ENCODE measurements at places on chromosomes 6 and 20. TPM values are rescaled to one million over a fixed set of nuclear protein-coding genes. Genes with fewer than 3 reads are reported as not detected.

DNA sequence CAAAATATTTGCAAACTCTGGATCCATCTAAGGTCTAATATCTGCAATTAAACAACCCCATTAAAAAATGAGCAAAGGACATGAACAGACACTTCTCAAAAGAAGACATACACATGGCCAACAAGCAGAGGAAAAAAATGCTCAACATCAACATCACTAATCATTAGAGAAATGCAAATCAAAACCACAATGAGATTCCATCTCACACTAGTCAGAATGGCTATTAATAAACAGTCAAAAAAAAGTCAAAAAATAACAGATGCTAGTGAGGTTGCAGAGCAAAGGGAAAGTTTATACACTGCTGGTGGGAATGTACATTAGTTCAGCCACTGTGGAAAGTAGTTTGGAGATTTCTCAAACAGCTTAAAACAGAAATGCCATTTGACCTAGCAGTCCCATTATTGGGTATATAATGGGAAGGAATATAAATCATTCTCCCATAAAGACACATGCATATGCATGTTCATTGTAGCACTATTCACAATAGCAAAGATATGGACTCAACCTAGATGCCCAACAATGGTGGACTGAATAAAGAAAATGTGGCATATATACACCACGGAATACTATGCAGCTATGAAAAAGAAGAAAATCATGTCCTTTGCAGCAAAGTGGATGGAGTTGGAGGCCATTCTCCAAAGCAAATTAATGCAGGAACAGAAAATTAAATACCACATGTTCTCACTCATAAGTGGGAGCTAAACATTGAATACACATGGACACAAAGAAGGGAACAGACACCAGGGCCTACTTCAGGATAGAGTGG, 9.1 kb downstream of the ZNFX1 start:
- peaks cover 56% of the 10 kb centered on the region for H3K36me3 ChIP-seq
- no peak for DNase-seq
- H3K4me1 ChIP-seq, result peaks cover 7% of the 10 kb centered on the region
- H3K27me3 ChIP-seq, result no peaks in the 10 kb centered on the region
- no peak overlapping the region for H3K4me3 ChIP-seq

- H3K4me1 ChIP-seq, result peaks cover 6% of the 10 kb centered on the region
- peaks cover 14% of the 10 kb centered on the region for H3K36me3 ChIP-seq
- no peak overlapping the region for H3K4me3 ChIP-seq
- H3K27me3 ChIP-seq, result no peaks in the 10 kb centered on the region
Observed at GRCh38 chr20:24987244-24987643, 5.3 kb downstream of the APMAP start.

DNA sequence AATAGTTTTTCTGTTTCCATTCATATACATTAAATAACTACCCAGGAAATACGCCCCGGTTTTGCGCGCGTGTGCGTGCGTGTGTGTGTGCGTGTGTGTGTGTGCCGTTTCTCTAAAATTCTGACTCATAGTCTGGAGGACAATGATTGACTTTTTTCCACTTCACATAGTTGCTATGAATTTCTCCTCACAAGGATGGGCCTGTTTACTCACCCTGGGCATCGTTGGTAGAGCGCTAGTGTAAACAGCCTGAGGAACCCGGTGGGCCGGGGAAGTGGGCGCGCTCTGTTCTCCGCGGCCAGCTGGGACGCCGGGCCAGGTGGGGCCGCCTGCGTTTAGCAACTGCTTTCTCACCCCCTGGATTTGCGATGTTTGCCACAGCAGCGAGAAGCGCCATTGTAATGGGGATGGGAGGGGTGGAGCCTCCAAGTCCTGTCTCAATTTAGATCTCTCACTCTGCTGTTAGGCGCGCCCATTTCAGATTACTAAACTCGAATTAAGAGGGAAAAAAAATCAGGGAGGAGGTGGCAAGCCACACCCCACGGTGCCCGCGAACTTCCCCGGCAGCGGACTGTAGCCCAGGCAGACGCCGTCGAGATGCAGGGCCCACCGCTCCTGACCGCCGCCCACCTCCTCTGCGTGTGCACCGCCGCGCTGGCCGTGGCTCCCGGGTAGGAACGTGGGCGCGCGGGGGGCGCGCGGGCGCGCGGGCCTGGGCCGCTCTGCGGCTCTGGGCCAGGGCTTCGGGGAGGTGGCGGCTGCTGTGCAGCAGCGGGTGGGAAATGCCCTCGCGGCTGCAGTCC, at the start of gene CD109:
TSS of gene CD109 (plus strand) at position 585 of the 803 bp plus-strand sequence. CDS start at position 598, 13 bp downstream.
- peaks cover 23% of the 10 kb centered on the region for H3K27me3 ChIP-seq
- no peaks in the 10 kb centered on the region for H3K4me1 ChIP-seq
- peak; percentile 61 for DNase-seq
- H3K4me3 ChIP-seq, result peak within 1 kb of the TSS; percentile 55
- no peaks in the 10 kb centered on the region for H3K36me3 ChIP-seq

GRCh38 chr20:6783752-6784151, 16.3 kb downstream of the BMP2 start:
- no peaks in the 10 kb centered on the region for H3K27me3 ChIP-seq
- H3K4me3 ChIP-seq, result no peak overlapping the region
- H3K4me1 ChIP-seq, result no peaks in the 10 kb centered on the region
- no peak for DNase-seq
- H3K36me3 ChIP-seq, result peaks cover 8% of the 10 kb centered on the region

ADGRF1 gene
- 1.2 TPM for polyA plus RNA-seq

SASH1 gene
- 15.9 TPM for polyA plus RNA-seq

DNA sequence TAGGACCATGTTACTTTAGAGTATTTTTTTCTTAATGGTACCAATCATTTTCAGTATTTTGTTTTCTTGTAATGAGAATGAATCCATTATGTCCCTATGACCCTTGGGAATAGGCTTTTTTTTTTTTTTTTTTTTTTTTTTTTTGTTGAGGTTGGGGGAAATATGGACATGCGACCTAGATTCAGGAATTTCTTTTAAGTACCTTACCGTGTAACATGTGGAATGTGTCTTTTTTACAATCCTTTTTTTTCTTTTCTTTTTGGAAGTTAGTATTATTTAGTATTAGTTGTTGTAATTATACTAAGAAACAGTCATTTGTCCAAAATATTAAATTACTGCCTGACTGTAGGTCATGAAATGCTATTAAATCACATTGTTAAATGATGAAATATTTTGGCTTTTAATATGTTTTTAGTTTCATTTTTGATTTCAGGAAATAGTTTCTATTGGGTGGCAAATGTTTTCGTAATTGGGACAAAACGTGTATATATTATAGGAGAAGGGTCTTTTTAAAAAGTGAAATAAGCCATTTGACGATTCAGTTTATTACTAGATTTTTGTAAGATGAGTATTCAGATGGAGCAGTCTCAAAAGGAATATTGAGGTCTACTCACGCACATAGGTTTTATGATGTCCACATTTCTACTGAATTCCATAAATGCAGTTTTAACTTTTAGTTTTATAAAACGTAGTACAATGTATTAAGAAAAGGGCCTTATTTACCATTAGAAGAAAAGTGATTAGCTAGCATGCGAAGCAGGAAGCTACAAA, 4.9 kb downstream of the ARID1B start:
- no peak for DNase-seq
- peaks cover 7% of the 10 kb centered on the region for H3K4me1 ChIP-seq
- no peaks in the 10 kb centered on the region for H3K36me3 ChIP-seq
- H3K4me3 ChIP-seq, result peak overlapping the region; percentile 8
- no peaks in the 10 kb centered on the region for H3K27me3 ChIP-seq
